WTC11 (cell line): ENCODE measurements at places on chromosomes 6 and 20.

- peak; percentile 18 for DNase-seq
Measured at GRCh38 chr20:12695937-12696336, 312.8 kb upstream of the SPTLC3 start.

- peak; percentile 20 for DNase-seq
Measured at GRCh38 chr6:159655409-159655988, 37.5 kb downstream of the SOD2 start.

DNA sequence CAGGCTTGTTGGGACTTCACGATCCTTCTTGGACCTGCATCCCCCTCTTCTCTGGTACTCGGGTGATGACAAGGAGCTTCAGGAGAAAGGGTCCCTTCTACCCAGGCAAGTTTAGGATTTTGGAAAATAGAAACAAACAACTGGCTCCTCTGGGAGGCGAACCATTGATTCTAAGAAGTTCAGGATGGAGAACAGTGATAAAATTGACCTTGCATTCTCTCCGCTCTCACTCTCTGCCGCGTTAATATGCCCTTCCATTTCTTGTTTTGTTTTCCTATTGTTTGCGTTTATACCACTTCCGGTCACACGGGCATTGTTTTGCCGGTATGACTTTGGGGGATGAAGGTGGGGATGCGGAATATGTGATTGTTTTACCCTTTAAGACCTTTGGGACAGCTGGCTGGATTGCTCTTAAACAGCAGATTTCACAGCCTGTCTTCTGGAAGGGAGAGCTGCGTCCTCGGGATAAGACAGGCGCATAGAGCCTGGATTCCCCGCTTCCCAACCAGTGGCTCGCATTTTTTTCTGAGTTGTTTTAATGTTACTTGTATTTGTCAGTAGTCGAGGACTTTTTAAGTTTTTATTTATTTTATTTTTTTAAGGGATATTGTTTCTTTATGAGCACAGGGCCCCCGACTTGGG lies 144.3 kb upstream of the ZNF184 start:
- no peak for DNase-seq

GRCh38 chr6:36268478-36269275 lies 1.2 kb upstream of the PNPLA1 start:
- DNase-seq, result no peak

DNA sequence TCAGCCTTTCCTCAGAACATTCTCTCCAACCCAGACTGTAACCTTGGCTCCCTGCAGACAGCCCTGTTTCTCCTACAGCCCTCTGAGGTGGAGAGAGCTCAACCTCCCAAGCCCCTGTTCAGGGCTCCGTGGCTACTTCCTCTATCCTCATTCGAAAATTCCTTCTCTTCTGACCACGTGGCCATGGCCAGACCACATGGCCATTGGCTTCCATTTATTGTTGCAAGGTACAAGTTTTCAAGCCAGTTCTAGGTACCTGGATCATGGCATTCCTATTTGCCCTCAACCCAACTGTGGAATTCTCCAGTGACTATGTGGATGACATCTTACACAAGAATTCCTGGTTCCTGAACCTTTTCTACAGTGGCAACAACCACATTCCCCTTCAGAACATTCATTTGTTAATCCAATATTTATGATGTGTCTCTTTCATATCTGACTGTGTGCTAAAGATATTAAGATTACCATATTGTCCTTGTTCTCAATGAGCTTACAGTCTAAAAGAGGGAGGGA lies 161.9 kb downstream of the GMPR start:
- no peak for DNase-seq

GRCh38 chr6:20056350-20056992 lies 155.8 kb downstream of the MBOAT1 start:
- DNase-seq, result no peak

GRCh38 chr6:99345164-99345563 lies 4.3 kb downstream of the FAXC start:
- no peak for DNase-seq

GRCh38 chr20:15710636-15711035 lies 862.6 kb downstream of the KIF16B start:
- DNase-seq, result no peak

- no peak for DNase-seq
Measured at GRCh38 chr6:51559059-51559458, 528.4 kb downstream of the PKHD1 start.

- DNase-seq, result no peak
Measured at GRCh38 chr20:13396826-13397225, 175.8 kb downstream of the ISM1 start.

GRCh38 chr6:27834879-27835549 lies 77.2 kb downstream of the OR2B2 start:
- DNase-seq, result no peak

- DNase-seq, result no peak
Measured at GRCh38 chr6:16762268-16762549, 949 bp upstream of the ATXN1 start.

- peak; percentile 20 for DNase-seq
Measured at GRCh38 chr6:116450769-116451740, 10.1 kb upstream of the CALHM6 start.

- DNase-seq, result no peak
Measured at GRCh38 chr20:1827974-1828785, 67.0 kb upstream of the SIRPA start.

GRCh38 chr6:11140056-11140455 lies 28.5 kb upstream of the ERVFRD-1 start:
- no peak for DNase-seq

DNA sequence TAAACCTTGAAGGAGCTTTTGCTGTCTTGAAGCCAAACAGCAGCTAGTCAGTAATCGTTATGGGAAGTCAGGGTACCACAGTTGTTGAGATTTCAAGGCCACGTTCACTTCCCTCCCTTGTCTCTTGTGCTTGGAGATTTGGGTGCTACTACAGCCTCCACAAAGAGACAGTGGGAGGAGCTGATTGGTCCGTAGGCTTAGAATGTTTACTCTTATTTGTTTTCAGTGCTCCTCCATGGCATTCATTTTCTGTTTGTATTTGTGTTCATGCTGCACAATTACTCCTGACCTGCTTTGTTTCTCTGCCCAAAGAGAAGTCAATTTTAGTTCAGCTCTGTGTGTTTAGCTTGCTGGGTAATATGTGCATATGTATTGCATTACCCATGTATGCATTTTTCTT lies 147.7 kb downstream of the PRL start:
- DNase-seq, result no peak

DNA sequence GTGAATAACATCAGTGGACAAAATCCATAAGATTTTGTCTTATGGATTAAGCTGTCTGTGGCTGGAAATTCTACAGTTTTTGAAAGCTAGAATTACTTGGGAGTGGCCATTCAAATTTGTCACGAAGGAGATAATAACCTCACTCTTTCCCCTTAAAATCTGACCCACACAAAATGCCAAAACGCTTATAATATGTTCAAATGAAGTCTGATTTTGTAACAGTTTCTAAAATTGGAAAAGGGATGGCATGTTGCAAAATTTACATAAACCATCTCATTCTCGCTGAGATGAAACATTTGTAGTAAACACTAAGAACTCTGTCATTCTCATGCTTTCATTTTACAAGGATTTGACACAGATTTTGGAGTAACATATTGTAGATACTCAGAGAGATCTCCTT lies 112.7 kb downstream of the GJA1 start:
- no peak for DNase-seq

DNA sequence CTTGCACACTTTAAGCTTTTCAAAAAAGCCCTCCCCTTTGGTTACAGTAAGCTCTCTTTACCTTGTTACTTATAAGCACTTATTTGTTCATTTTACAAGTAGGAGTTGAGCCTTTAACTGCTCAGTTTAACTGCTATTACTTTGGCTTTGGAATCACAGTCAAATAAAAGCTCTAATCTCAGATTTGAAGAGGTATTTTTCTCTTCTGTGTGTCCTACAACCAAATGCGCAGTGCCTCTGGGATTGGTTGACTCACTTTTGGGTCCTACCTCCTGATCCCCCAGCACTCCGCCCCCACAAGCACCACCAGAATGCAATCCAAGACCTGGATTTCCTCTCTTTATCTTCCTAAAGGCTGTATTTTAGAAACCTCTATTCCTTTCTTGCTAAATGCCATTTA lies 2.5 kb downstream of the NCOA7 start:
- DNase-seq, result no peak

DNA sequence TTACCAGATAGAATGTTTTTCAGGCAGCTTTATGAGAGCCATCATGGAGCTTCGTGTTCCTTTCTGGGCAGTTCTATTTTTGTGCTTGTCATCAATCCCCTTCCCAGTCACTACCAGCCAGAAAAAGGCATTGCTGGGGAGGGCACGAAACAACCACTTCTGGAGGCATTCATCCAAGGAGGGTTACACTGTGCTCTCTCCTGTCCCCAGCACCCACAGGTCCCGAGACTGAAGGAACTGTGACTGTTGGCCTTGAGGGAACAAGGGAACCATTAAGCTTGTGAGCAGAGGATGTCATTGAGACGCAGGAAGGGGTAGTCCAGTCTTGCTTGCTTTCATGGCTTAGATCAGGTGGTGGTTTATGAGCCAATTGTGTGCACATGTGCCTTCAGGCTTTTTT lies 20.1 kb upstream of the ENPP5 start:
- DNase-seq, result no peak

DNA sequence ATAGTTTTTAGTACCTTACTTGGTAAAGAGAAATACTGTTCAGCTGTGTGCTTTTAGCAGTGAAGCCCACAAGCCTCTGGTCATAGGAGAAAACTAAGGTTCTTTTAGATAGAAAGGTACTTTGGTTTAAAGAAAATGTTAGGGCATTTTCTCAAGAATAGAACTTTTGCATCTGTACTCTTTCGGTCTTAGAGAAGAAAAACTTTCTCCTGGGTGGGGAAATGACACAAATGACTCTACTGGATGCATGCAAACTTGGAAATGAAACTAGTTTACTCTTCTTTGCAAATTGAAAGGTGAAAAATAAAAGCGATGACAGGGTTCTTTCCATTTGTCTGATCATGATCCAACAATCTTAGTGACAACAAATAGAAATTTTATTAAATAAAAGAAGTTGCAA lies 2.1 kb upstream of the TMEM217 start:
- DNase-seq, result no peak

GRCh38 chr20:13632431-13632830 lies 6.3 kb downstream of the TASP1 start:
- no peak for DNase-seq

- DNase-seq, result no peak
Measured at GRCh38 chr6:154994836-154995253, 270 bp upstream of the TIAM2 start.

DNA sequence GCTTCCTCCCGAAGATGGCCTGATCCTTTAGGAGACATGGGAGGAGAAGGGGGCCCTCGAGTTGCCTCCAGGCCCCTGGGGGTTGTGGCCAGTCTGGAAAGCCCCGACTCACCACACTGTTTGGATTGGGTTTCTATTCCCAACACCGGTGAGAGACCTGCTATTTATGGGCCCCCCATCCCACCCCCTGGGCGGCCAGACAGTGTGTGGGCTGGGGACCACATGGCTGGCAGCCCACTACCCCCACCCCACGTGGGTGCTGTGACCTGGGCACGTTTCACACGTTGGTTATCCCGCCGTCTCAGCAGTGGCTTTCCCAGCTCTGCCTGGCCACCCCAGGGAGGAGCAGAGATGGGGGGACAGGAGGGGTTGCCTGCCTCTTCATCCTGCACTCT lies 116.1 kb downstream of the VEGFA start:
- no peak for DNase-seq

GRCh38 chr6:145278163-145278807 lies 457.0 kb downstream of the EPM2A start:
- DNase-seq, result no peak

DNA sequence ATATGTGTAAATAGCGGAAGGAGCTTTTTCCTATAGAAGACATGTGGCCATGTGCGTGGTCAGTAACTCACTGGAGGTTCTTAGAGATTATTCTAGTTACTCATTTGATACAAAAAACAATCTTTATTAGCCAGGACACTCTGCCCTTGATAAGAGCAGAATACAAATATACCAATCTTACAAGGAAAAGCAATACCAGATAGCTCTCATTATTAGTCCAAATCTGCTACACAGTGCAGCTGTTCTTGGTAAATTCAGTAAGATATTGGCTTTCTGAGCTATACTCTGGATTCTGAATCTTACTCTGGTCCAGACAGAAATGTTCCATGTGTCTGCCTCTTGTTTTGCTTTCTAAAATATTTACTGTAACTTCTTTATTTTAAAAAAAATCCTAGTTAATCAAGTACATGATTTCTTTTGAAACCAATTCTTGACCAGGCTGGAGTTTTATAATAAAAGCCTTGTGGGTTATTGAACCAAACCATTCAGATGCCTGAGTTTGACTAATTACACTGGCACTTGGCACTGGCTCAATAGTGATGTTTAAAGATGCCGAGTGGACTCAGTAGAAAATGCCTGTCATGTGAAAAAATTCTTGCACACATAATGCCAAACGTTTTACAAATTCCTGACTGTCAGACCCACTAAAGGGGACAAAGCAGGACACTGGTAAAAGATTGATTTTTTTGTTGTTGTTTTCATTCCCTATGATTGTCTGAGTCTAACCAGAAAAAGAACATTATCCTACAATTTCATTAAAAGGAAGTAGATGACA lies 242.8 kb upstream of the TCF21 start:
- no peak for DNase-seq

DNA sequence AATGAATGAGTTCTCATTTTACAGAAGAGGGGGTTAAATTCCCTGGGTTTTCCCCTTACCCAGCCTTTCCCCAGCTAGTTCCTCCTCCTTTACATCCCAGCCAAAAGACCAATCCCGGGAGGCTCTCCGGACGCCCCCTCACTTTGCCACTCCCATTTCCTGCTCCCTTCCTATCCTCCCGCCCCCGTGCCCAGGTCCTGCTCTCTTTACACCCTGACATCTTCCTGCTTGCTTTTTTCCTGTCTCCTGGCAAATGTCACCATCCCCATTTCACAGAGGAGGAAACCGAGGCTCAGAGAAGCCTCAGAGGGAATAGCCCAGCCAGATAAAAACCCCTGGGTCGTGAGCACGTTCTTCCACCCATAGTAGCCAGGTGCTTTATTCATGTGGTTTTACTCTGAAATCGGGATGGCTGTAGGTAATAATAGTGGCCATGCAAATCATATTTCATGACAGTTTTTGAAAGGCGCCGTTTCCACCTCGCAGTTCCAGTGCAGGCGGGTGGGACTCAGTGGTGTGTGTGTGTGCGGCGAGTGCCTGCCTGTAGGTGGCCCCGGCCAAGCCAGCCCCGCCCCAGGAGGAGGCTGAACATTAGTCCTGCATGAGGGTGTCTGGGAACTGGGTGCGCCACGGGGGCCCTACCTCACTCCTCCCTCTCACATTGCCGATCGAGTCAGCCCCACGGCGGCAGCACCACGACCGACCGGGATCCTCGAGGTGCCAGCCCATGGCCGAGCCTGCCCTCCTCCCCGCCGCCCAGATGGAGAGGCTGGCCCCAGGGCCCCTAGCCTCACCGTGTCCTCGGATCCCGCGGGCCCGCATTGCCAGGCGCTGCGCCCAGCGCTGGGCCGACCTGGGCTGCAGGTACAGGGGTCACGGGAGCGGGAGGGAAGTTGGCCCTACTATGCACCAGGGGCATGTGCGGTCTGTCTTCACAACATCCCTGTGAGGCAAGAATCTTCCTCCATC lies at the start of gene ARHGAP40:
Gene ARHGAP40, plus strand, starts transcription at position 594 of the 969 bp plus-strand sequence.
- peak; percentile 58 for DNase-seq

GRCh38 chr6:17871189-17871519 lies 116.3 kb downstream of the KIF13A start:
- no peak for DNase-seq

- DNase-seq, result no peak
Measured at GRCh38 chr20:16671753-16672152, 58.1 kb upstream of the SNRPB2 start.

GRCh38 chr20:61252601-61253263 lies 671 bp downstream of the CDH4 start:
- DNase-seq, result no peak

GRCh38 chr6:98382246-98382645 lies 452.1 kb upstream of the POU3F2 start:
- DNase-seq, result no peak
